ENCODE measurements at places on chromosomes 2 and 18. TPM values are rescaled to one million over a fixed set of nuclear protein-coding genes. Genes with fewer than 3 reads are reported as not detected.
A peak's percentile ranks its signal among the peaks of the same experiment; 100 is the strongest.

DNA sequence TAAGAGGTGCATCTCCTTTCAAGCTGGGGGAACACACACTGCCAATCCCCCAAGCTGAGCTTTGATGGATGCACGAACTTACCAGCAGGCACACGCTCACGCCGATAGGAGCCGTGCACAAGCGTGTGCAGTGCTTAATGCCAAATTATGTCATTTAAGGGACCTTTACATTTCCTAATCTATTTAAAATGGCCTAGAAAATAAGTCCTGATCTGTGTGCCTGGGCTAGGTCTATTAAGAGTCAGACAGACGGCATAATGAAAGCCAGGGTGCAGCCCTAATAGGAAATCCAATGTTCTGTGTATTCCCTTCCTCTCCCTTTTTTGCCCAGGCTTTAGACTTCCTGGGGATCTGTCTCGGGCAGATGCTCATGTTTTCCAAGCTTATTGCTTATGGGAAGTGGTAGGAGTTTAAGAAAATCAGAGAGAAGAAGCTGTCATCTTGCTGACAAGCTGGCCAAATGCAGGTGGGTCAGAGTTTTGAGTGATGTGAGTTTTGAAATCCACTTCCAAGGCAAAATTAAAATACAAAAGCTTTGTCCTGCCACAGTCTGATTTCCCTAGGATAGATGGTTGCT lies 142.6 kb downstream of the MYT1L start:
- H3K36me3 ChIP-seq = no peaks in the 10 kb centered on the region
- DNase-seq = no peak
- no peaks in the 10 kb centered on the region for H3K27me3 ChIP-seq
- no peaks in the 10 kb centered on the region for H3K4me1 ChIP-seq
- H3K4me3 ChIP-seq = no peak overlapping the region

DNA sequence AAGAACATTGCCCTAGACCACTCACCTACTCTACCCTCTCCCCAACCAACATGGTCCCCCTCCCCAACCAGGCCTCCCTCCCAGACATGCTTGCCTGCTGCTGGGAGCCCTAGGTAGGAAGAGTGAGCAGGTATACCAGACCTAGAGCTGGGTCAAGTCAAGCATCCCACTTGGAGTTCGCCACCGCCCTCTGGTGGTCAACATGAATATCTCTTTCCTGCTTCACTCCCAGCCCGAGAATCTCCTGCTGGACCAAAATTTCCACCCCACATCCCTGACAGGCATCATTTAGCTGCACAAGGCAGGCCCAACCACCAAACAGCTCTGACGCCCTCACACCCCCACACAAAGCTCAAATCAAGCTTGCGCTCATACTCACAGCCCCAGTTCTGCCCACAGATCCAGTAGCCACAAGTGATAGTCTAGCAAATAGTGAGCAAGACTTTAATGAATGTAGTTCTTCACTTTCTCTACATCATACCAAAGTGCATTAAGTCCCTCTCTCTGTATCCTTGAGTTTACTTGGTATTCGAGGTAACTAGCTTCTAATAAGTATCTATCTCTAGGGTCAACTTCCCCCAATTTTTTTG lies 116.0 kb downstream of the TNS1 start:
- H3K36me3 ChIP-seq = no peaks in the 10 kb centered on the region
- no peaks in the 10 kb centered on the region for H3K27me3 ChIP-seq
- H3K4me1 ChIP-seq = peaks cover 7% of the 10 kb centered on the region
- H3K4me3 ChIP-seq = no peak overlapping the region
- DNase-seq = peak; percentile 75

- no peaks in the 10 kb centered on the region for H3K4me1 ChIP-seq
- H3K4me3 ChIP-seq = no peak overlapping the region
- DNase-seq = no peak
- no peak overlapping the region for H3K27ac ChIP-seq
- H3K36me3 ChIP-seq = no peaks in the 10 kb centered on the region
- H3K27me3 ChIP-seq = no peaks in the 10 kb centered on the region
Observed at GRCh38 chr2:57207191-57207590, 839.4 kb upstream of the VRK2 start.

DNA sequence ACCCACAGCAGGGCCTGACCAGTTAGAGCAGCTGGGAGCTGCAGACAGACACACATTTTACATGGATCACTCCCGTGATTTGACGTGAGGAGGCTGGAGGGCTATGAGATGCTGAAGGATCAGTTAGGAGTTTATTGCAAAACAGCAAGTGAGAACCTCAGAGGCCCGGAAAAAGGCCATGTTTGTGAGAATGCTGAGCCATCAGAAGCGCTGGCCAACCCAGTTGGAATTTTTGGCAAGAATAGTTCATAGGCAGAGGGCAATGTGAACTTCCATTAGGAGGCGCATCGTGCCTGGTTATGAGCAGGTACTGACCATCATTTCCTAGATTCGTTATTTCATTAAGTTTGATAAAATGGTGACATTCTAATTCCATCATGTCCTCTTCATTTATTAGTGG lies 23.3 kb upstream of the LMAN1 start:
- no peaks in the 10 kb centered on the region for H3K27me3 ChIP-seq
- no peak for DNase-seq
- H3K36me3 ChIP-seq = no peaks in the 10 kb centered on the region
- H3K27ac ChIP-seq = no peak overlapping the region

PLA2R1 gene
- total RNA-seq = not detected

All from natural killer cell (primary cell).